ENCODE measurements at places on chromosomes 6 and 20. TPM values are rescaled to one million over a fixed set of nuclear protein-coding genes. Genes with fewer than 3 reads are reported as not detected.

DNA sequence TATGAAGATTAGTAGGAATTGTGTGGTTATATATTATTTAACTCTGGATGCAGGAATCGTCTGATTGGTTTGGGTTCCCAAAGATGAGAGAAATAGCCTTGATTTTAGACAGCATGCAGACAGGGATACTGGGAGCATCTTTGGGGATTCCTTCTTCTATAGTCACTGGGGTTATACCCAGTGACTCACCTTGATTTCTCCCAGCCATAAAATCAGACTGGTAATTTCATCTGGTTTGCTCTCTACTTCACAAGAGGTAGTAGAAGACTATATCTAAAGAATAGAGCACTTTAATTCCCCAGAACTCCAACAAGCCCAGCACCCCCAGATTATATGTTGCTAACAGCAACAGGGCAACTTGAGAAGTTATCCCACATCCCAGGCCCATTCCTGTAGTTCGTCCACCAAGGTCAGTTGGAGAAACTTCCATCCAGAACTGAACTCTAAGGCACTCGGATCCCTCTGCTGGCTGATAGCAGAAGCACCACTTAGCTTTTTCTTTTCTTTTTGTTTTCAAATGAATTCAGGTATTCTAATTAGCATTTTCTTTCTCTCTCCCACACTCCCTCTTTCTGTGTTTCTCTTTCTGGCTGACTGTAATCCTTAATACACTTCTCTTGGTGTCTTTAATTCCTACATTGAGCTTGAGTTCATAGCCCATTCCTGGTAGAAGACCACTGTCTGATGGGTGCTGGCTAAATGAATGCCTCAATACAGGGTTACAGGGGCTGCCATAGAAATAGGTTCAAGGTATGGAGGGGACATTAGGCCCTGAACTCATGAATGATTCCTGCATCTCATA lies 20.4 kb upstream of the EFHC1 start:
- no peak for DNase-seq

GRCh38 chr6:170434117-170434820 lies 118.8 kb downstream of the PSMB1 start:
- DNase-seq: no peak

GRCh38 chr20:18901980-18902737 lies 88.6 kb downstream of the SCP2D1 start:
- DNase-seq: no peak

IP6K3 gene
- 55.7 TPM for total RNA-seq

GRCh38 chr6:10151144-10151915 lies 263.5 kb downstream of the TFAP2A start:
- no peak for DNase-seq

Data from heart right ventricle (tissue), 16 donors.